ENCODE measurements at places on chromosomes 16 and 17. TPM values are rescaled to one million over a fixed set of nuclear protein-coding genes. Genes with fewer than 3 reads are reported as not detected.
A peak's percentile ranks its signal among the peaks of the same experiment; 100 is the strongest.

The DOC2A gene
- polyA plus RNA-seq = 0.41 TPM

GRCh38 chr16:50696126-50696525 lies 2.7 kb downstream of the NOD2 start:
- DNase-seq = no peak

DNA sequence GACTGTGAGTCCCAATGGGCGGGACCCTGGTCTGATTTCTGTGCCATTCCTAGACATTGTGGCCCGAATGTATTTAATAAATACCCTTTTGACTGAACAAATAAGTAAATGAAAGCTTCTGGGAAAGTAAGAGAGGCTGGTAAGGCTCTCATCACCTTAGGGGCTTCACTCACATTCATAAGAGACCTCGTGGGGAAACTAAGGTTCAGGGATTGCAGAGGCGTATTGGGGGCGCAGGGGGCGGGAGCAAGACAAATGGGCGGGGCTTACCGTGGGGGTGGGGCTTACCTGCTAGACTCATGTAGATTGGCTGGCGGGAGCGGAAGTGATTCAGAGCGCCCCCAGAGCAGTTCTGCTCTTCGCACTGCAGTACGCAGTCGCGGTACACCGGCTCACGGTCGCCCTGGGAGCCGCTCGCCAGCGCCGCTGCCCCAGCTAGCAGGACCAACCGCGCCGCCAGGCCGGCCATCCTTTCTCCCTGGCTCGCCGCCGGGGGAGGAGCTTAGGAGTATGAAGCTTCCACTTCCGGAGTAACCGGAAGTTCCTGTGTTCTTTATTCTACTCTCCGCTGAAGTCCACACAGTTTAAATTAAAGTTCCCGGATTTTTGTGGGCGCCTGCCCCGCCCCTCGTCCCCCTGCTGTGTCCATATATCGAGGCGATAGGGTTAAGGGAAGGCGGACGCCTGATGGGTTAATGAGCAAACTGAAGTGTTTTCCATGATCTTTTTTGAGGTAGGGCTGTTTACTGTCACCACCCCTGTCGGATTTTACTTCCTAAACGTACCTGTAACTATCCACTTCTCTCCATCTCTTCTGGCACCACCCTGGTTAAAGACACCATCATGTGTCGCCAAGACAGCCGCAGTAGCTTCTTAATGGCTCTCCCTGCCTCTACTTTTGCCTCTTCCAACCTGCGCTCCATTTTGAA lies at the start of gene PGAP3:
Gene PGAP3 (minus strand): TSS at position 512 of the 929 bp plus-strand sequence. CDS start 43 bp downstream, at position 469.
- DNase-seq = peak; percentile 89

DNA sequence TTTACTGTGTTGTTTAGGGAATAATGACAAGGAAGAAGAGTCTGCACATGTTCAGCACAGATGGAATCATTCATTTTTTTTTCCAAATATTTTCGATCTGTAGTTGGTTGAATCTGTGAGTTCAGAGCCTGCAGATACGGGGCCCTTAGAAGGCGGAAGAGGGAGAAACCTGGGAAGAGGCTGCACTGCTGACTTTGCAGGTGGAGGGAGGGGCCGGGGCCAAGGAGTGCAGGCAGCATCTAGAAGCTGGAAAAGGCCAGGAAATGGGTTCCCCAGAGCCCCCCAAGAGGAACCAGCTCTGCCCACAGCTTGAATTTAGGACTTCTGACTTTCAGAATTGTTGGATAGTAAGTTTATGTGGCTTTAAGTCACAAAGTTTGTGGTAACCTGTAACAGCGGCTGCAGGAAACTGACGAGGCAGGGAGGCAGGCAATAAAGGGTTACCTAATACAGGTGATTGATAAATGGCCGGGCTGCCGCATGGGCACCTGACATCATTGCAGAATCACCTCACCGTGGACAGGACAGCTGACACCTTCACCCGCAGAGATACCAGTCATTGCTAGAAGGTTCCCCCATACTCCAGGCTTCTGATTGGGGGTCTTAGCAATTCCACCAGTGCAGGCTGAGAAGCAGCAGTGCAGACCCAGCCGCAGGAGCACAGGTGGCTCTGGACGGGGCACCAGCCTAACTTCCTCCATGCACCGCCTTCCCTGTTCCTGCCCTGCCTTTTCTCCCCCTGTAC lies 181.3 kb downstream of the IRF8 start:
- no peak for DNase-seq

The NAGPA gene
- 7.3 TPM for polyA plus RNA-seq

The TEX19 gene
- not detected for polyA plus RNA-seq

The GAS7 gene
- 35.3 TPM for polyA plus RNA-seq

DNA sequence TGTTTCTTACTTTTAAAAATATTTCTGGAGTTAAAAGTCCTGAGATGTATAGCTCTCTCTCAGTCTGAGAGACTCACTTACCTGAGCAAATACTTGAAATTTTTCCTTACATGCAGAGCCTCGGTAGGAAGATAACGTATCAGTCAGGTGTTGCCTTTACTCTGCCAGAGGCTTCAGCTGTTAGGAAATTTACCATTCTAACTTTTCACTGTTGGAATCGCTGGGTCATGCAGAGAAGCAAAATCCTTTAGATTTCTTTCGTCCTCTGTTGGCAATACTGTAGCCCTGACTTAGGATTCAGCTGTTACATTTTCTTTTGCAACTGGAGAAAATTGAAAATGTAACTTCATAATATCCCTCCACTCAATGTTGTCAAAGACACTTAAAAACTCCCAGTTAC lies 20.0 kb upstream of the KCNJ16 start:
- DNase-seq = no peak

DNA sequence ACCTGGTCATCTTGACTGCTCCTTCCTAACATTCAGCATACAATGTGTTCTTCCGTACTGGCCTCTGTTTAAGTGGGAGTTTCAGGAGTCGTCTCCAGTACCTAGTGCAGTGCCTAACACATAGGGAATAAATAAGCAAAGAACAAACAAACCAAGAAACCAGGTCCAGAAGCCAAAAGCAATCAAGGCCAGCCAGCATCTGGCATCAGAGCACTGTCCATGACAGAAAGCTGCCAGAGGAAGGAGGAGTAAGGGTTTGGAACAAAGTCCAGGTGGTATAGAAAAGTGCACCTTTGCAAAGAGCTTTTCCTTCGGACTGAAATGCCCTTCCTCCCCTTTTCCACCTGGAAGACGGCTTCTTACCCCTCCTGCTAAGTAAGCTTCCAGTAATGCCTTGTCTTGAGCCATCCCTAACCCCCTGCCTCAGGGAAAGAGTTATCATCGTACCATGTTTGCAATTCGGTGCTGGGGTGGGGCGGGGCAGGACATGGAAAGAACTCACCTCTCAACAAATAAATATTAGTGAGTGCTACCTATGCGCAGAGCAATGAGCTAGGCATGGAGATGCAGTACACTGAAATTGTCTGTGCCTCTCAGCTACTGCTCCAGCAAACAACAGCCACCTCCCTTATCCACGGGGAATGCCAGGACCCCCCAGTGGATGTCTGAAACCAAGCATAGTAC lies 47.6 kb downstream of the C17orf67 start:
- no peak for DNase-seq

DNA sequence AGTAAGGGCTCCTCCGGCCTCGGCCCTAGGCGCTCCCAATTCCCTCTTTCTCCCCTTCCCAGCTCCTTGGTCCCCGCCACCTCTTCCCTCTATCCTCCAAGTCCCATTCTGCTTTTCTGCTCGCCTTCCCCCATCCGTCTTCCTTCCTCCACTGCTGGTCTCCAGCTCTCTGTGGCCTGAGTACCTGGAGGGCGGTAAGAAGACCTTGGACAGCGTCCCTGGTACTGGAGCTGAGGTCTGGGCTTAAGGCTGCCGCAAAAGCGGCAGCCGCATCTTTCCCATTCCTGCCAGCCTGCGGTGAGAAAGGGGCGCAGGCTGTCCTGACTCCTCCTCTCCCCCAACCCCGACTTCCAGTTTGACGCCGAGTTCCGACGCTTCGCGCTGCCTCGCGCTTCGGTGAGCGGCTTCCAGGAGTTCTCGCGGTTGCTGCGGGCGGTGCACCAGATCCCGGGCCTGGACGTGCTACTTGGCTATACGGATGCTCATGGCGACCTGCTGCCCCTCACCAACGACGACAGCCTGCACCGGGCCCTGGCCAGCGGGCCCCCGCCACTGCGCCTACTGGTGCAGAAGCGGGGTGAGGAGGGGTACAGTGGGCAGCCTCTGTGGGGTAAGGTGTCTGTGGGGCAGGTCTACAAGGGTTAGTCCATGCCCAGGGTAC lies 471 bp downstream of the PARD6A start:
- peak; percentile 22 for DNase-seq

- DNase-seq = no peak
Observed at GRCh38 chr16:54631782-54632181, 298.9 kb upstream of the IRX5 start.

- no peak for DNase-seq
Observed at GRCh38 chr17:1583556-1583955, 21.0 kb upstream of the PITPNA start.

The DNAH3 gene
- not detected for polyA plus RNA-seq

The FBXL16 gene
- 0.04 TPM for polyA plus RNA-seq

DNA sequence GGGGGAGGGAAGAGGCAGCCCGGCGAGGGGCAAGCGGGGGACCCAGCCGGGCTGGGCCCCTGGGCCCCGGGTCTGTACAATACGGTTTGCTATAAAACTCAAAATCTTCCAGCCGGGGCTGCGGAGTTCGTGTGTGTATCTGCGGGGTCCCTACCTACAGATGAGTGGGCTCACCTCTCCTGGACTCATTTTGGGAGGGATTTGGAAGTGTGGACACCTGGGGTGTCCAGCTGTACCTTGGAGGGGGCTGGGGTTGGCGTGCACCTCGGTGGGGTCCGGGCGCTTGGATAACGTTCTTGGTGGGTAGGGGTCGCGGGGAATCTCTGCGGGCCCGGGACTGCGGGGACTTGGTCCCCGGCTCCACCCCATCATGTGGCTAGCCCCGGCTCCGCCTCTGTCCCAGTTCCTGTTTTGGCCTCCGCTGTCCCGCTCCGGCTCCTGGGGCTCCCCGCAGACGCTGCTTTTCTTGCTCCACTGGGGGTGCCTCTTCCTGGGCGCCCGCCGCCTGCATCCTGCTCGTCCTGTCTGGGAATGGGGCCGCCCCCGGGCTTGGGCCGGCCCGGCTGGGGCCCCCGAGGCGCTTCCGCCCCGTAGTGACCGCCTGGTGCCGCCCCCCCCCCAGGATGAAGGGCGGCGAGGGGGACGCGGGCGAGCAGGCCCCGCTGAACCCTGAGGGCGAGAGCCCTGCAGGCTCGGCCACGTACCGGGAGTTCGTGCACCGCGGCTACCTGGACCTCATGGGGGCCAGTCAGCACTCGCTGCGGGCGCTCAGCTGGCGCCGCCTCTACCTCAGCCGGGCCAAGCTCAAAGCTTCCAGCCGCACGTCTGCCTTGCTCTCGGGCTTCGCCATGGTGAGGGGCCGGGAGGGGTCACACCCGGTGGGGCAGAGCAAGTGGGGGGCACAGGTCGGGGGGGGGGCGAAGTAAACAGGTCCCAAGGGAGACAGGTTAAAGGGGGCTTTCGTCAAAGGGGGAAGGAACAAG lies at the start of gene ORAI3:
Gene ORAI3 (plus strand): TSS at position 402 of the 983 bp plus-strand sequence. CDS start 222 bp downstream, at position 624.
- peak; percentile 81 for DNase-seq

DNA sequence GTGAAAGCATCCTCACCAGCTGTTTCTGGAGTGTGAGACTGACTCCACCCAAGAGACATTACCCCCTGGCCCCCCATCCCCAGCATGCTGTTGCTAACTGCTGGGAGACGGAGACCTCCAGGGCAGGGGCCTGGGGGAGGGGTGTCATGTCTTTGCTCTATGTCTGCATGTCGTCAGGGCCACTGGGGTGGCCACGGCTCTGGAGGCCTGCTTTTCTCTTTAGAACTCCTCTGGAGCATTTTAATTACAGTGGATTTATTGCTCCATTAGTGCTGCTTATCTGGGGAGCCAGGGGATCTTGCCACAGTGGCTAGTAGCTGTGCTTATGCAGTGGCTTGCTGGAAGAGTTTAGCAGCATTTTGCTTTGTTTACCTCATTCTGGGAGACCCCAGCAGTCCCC lies 32.3 kb downstream of the CLEC16A start:
- no peak for DNase-seq

DNA sequence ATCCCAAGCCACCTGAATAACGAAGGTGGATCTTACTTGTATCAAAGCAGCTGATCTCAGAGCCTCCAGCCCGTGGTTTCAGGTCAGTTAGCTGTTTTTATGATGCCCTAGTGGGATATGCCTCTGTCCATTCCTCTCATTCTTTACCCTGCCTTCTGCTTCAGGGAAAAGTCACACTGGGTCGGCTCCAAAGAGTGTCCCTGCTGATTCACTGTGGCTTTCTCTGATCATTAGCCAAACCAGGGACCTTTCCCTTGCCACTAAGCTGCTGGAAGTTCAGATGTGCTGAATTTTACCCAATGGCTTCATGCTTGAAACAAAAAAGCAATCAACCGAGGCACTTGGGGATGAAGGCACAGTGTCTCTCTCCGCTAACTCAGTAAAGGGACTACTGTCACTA lies 170.2 kb upstream of the SALL1 start:
- DNase-seq = no peak

The GDPD3 gene
- 6.4 TPM for polyA plus RNA-seq

DNA sequence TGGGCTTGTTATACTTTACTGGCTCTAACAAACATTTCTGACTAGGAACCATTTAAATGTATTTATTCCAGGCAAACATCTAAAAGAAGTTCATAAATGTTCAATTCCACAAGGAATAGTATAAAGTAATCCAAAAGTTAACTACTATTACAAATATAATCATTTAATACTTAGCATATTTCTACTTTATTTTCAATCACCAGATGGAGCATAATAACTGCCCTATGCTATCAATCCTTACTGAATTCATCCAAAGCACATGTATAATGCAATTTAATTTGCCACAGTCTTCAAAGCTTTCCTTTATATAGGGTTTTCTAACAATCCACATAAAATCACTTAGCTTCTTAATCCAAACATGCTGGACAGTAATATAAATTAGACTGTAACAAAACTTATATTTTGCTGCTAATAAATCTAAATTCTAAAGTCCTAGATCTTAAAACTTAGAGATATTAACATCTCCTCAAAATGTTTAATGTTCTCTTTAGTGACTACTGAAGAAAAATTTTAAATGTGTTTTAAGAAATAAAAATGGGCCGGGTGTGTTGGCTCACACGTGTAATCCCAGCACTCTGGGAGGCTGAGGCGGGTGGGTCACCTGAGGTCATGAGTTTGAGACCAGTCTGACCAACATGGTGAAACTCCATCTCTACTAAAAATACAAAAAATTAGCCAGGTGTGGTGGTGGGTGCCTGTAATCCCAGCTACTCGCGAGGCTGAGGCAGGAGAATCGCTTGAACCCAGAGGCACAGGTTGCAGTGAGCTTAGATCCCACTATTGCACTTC lies 5.9 kb downstream of the MEIOB start:
- DNase-seq = no peak
